ENCODE measurements at places on chromosomes 13 and 19. TPM values are rescaled to one million over a fixed set of nuclear protein-coding genes. Genes with fewer than 3 reads are reported as not detected.

TEX29 gene
- not detected for total RNA-seq

DNA sequence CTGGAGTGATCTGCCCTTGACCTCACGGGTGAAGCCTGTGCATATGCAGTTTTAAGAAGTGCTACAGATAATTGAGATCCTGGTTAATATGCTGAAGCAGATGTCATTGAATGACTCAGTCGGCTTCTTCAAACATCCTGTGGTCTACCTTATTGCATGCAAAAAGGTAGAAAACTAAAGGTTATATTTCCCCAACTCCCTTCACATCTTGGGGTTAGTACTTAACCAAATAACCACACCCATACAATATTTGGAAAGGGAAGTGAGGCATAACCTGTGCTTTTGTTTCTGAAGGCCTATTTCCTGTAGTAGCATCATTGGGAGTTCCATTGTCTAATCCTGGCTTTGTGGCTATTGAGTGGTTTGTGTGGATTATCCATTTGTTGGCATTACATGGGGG is 58.3 kb downstream of the RAP2A start:
- H3K36me3 ChIP-seq: no peaks in the 10 kb centered on the region
- no peaks in the 10 kb centered on the region for H3K27me3 ChIP-seq
- no peak overlapping the region for H3K27ac ChIP-seq
- H3K4me1 ChIP-seq: no peaks in the 10 kb centered on the region
- H3K4me3 ChIP-seq: no peak overlapping the region

DNA sequence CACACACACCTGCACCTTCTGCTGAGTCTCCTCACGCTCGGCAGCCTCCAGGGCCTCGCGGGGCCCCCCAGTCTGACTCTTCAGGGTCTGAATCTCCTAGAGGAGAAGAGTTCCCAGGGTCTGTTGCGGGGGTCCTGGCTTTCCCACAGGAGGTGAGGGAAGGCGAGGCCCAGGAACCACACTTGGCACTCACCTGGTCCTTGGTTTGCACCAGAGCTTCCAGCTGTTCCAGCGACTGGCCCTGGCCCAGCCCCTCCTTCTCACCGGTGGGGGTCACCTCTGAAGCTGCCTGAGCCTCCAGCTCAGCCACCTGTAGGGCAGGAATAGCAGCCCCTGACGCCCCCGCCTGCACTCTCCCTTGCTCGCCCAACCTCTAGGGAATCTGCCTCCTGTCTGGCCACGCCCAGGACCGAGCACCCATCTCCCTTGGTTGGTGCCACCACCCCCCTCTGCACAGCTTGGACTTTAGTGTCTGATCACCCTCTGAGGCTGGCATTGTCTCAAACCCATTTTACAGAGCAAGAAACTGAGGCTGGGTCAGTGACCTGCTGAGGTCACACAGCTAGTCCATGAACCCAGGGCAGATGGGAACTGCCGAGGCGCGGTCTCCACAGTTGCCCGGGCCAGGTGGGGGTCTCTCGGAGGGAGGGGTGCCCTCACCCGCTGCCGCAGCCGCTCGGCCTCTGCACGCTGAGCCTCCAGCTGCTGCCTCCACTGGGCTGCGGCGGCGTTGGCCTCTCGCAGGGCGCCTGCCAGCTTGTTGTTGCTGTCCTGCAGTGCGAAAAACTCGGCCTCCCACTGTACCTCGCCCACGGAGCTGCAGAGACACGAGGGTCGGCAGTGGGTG is 9.5 kb downstream of the HOMER3 start:
- peaks cover 4% of the 10 kb centered on the region for H3K36me3 ChIP-seq
- H3K4me1 ChIP-seq: no peaks in the 10 kb centered on the region
- no peaks in the 10 kb centered on the region for H3K27me3 ChIP-seq
- no peak overlapping the region for H3K4me3 ChIP-seq
- no peak overlapping the region for H3K27ac ChIP-seq

DNA sequence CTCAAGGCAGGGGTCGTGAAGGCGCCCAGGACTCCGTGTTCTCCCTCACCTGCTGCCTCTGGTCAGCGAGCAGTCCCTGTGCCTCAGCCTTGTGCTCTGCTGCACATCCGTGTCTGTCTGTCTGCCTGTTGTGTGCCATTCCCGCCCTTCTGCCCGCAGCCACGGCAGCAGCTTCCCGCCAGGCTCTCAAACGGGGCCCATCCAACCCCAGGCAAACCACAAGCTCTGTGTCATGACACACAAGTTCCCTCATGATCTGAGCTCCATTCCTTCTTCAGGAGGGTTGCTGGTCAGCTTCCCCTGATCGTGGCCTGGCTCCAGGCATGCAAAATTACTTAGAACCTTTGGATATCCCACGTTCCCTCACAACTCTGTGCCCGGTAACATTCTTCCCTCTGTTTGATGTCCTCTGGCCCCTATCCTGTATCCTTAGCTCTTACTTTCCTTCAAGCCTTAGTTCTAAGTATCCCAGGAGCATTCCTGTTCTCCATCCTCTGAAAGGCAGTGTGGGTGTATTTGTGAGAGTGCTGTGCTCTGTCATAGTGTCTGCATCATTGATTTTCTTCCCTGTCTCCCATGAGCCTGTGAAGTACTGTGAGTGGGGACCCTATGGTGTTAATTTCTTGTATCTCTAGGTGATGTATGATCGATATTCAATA is 3.2 kb downstream of the GPR183 start:
- peak overlapping the region; percentile 55 for H3K27ac ChIP-seq
- H3K4me1 ChIP-seq: peaks cover 8% of the 10 kb centered on the region

DNA sequence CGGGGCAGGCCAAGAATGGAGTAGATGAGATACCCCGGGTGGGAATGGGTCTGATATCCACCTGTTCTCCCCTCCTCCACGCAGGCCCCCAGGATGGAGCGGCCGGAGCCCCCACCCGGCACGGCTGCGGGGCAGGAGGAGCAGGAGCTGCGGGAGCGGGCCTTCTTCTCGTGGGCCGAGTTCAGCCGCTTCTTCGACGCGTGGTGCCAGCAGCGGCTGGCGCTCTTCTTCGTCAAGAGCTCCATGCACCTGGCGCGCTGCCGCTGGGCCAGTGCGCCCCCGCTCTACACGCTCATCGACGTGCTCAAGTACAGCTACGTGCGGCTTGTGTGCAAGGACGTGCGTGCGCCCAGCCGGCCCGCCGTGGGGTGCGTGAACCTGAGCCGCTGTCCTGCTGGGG is 1.2 kb downstream of the ZSWIM9 start:
- H3K4me1 ChIP-seq: peaks cover 16% of the 10 kb centered on the region
- H3K27ac ChIP-seq: no peak overlapping the region
- no peak overlapping the region for H3K4me3 ChIP-seq

DNA sequence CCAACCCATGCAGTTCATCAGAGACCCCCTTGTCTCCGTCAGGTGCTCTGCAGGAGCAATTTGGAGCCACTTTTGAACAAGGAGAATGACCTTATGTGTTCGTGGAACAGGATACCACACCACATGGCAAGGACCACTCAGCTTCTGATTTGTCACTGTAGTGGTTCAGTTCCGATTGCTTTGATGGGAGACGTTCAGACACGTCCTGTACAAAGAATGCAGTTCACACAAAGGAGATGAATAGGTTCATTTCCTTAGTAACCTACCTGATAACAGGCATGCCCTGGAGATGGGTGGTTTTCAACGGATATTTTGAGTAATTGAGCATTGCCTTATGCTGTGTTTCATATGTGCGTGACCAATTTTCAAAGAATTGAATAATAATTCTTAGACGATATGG is 17.2 kb downstream of the FGF9 start:
- H3K4me1 ChIP-seq: no peaks in the 10 kb centered on the region
- no peaks in the 10 kb centered on the region for H3K36me3 ChIP-seq
- no peaks in the 10 kb centered on the region for H3K27me3 ChIP-seq

LHFPL6 gene
- total RNA-seq: 30.7 TPM

GRCh38 chr19:29194658-29195057 is 18.3 kb downstream of the UQCRFS1 start:
- no peak overlapping the region for H3K27ac ChIP-seq
- H3K4me1 ChIP-seq: no peaks in the 10 kb centered on the region
- no peak overlapping the region for H3K4me3 ChIP-seq
- no peaks in the 10 kb centered on the region for H3K36me3 ChIP-seq

- H3K4me3 ChIP-seq: no peak overlapping the region
- H3K4me1 ChIP-seq: peaks cover 19% of the 10 kb centered on the region
- no peak overlapping the region for H3K27ac ChIP-seq
- no peak for DNase-seq
Observed at GRCh38 chr19:19619849-19620210, 1.3 kb upstream of the PBX4 start.

DNA sequence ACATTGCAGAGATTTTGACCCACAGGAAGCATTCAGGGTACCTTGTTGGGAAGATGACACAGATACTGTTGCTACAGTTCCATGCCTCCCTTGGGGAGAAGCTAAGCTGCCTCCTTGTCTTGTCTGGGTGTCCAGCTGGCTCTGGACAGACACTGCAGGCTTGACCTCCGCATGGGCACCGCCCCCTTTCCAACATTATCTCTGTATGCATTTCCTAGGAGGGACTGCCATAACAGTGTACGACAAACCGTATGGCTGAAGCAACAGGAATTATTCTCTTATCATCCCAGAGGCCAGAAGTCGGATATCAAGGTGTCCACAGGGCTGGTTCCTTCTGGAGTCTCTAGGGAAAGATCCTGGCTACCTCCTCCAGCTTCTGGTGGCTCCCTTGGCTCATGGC is 67.0 kb upstream of the USE1 start:
- no peak overlapping the region for H3K27ac ChIP-seq
- no peaks in the 10 kb centered on the region for H3K4me1 ChIP-seq
- no peaks in the 10 kb centered on the region for H3K27me3 ChIP-seq
- no peak overlapping the region for H3K4me3 ChIP-seq
- H3K36me3 ChIP-seq: no peaks in the 10 kb centered on the region

GRCh38 chr19:53196777-53197396 is 3.7 kb upstream of the ZNF665 start:
- no peaks in the 10 kb centered on the region for H3K27me3 ChIP-seq
- peak overlapping the region; percentile 65 for H3K27ac ChIP-seq
- DNase-seq: peak; percentile 98

GRCh38 chr19:2050349-2050990 is 574 bp downstream of the MKNK2 start:
- no peaks in the 10 kb centered on the region for H3K27me3 ChIP-seq
- H3K4me3 ChIP-seq: peak overlapping the region; percentile 99
- DNase-seq: no peak
- peak overlapping the region; percentile 100 for H3K27ac ChIP-seq
- H3K4me1 ChIP-seq: peaks cover 82% of the 10 kb centered on the region

DACT3 gene
- total RNA-seq: 0.99 TPM

CPB2 gene
- total RNA-seq: 1.8 TPM

DNA sequence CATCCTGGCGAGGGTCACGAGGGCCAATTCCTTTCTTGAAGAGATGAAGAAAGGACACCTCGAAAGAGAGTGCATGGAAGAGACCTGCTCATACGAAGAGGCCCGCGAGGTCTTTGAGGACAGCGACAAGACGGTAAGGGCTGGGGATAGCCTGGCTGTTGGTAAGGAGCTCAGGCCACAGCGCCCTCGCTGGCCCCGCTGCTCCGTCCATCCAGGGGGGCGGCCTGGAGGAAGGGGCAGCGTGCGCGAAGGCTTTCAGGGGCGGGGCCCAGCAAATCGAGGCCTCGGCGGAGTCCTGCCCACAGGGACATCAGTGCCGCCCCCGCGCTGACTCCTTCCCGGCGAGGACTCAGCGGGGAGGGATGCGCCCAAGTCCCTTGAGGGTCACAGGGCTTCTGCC is 6.9 kb downstream of the F10 start:
- H3K4me3 ChIP-seq: no peak overlapping the region
- no peaks in the 10 kb centered on the region for H3K4me1 ChIP-seq
- DNase-seq: no peak
- H3K27me3 ChIP-seq: no peaks in the 10 kb centered on the region
- no peak overlapping the region for H3K27ac ChIP-seq

N4BP2L2 gene
- total RNA-seq: 191 TPM

ZNF585A gene
- total RNA-seq: 0.99 TPM

All from body of pancreas (tissue), 4 donors.